ENCODE measurements at places on chromosomes 16 and 17. TPM values are rescaled to one million over a fixed set of nuclear protein-coding genes. Genes with fewer than 3 reads are reported as not detected.

- no peak for ATAC-seq
Observed at GRCh38 chr16:86256995-86257394, 253.3 kb upstream of the FOXF1 start.

DNA sequence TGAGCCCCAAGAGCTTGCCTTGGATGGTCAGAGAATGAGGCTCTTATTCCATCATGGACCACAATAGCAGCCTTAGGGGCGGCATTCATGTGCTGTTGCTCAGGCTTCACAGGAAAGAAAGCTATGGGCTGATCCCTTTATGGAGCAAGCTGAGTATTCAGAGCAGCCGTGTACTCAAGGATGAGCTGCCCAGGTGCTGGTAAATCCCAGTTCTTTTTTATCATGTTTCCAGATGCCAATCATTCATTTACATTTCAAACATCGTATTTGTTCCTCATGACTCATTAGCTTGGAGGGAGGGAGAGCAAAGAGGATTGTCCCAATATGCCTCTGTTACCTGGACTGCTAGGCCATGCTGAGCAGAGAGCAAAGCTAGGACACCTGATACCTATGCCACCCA, 475.7 kb downstream of the SHISA9 start:
- no peak for ATAC-seq

Gene MYO15A
- total RNA-seq = 0.67 TPM

Gene HS3ST2
- 0.66 TPM for total RNA-seq

DNA sequence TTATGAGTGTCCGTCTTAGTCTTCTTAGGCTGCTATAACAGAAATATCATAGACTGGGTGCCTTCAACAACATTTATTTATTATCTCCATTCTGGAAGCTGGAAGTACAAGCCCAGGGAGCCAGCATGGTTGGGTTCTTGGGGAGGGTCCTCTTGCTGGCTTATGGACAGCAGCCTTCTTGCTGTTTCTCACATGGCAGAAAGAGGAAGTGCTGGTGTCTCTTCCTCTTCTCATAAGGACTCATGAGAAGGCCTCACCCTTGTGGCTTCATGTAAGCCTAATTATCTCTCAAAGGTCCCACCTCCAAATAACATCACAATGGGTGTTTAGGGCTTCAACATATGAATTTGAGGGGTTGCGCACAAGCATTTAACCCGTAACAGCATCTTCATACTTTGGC, 207.0 kb upstream of the COX10 start:
- ATAC-seq = no peak

Measured in gastroesophageal sphincter (tissue), 4 donors.